Stimulated activated CD8-positive, alpha-beta memory T cell treated with anti-CD3 and anti-CD28 coated beads, Interleukin-7, amount 100 ng/mL, for 1 hour (primary cell): ENCODE measurements at places on chromosomes 5 and 9.
A peak's percentile ranks its signal among the peaks of the same experiment; 100 is the strongest.

DNA sequence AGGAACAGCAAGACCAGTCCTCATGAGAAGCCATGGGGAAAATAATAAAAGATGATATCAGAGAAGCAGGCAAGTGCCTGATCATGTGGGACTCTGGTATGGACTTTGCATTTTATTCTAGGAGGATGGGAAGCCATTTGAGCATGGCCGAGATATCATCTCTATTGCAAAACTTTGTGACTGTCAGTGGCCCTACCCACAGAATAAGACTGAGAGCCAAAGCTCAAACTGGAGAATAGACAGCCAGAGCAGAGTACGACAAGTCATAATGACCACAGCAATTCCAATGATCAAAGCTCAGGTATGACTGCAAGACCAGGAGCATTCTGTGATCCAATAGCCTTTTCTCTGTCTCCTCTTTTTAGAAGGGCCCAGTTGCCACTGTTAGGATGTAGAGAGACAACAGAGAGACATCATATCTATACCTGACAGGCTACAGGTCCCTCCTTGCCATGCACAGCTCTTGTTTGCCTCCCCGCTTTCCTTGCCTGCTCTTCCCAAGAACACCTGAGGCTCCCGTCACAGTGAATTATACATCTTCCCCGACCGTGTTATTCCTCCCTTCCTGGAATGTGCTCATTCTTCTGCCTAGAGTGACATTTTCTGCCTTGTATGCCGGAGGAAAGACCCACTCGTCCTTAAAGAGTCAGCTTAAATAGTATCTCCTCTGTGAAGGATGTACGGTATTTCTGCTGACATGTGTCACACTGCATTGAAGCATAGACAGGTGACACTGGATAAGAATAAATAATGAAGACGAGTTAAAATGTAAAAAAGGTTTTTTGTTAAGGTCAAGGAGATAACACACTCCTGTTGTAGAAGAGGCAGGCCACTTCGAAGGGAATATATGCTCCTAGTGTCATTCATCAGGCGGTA lies 248.7 kb upstream of the MAP3K1 start:
- no peak for DNase-seq

GRCh38 chr5:155936520-155937406 lies 390.2 kb upstream of the SGCD start:
- DNase-seq: no peak

DNA sequence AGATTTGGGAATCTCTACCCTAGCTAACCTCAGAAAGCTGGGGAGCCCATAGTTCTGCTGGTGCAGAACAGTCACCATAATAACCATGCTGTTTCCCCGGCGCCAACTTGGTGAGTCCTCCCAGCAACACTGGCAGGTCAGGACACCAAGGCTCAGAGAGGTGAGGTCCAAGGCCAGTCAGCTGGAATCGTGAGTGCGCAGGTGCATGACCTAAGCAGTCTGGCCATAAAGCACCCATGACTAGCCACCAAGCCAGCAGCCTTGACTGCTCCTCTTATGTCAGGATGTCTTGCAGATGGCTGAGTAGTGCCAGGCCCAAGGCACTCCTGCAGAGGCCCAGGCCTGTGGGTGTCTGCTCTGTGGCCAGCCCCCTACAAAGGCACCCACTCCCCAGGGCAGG lies 2.6 kb downstream of the RNF44 start:
- no peak for DNase-seq

DNA sequence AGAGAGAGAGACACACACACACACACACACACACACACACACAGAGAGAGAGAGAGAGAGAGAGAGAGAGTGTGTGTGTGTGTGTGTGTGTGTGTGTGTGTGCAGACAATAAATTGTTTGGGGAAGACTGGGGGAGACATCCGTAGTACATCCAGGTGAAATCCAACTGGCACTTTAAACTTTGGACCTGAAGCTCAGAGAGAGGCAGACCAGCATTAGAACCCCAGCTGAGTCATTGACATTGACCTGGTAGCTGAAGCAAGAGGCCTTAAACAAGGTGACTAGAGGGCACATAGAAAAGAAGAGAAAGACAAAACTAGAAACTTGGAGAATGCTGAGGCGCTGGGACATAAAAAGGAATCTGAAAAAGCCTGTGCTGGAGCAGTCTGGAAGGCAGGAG lies 251.5 kb downstream of the CRB2 start:
- no peak for DNase-seq

- DNase-seq: no peak
Observed at GRCh38 chr9:117400171-117400570, 14.7 kb downstream of the ASTN2 start.

GRCh38 chr5:34841816-34842215 lies 2.9 kb downstream of the TTC23L start:
- no peak for DNase-seq

GRCh38 chr9:36870960-36871359 lies 163.1 kb downstream of the PAX5 start:
- DNase-seq: no peak

DNA sequence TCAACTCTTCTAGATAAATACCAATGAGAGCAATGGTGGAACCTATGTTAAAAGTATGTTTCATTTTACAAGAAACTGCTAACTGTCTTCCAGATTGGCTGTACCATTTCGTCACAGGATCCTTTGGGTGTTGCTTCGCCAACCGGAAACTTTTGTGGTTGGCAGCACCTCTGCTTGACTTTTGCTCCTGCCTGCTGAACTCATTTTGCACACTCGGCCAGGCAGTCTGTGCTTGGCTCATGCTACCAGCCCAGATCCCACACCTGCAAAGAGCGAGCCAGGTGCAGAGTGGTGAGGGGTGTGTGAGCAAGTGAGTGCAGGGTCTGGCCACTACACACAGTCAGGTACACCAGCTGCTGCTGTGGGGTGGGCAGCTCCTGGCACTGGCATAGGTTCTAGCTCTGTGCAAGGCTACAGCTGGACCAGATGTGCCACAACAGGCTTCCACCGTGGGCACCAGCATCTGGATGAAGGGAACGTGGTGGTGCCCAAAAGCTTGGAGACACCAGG lies 422.3 kb downstream of the PRR16 start:
- no peak for DNase-seq

- no peak for DNase-seq
Observed at GRCh38 chr9:38060681-38061080, 8.3 kb downstream of the SHB start.

GRCh38 chr9:97769208-97769607 lies 72.1 kb upstream of the XPA start:
- DNase-seq: no peak

DNA sequence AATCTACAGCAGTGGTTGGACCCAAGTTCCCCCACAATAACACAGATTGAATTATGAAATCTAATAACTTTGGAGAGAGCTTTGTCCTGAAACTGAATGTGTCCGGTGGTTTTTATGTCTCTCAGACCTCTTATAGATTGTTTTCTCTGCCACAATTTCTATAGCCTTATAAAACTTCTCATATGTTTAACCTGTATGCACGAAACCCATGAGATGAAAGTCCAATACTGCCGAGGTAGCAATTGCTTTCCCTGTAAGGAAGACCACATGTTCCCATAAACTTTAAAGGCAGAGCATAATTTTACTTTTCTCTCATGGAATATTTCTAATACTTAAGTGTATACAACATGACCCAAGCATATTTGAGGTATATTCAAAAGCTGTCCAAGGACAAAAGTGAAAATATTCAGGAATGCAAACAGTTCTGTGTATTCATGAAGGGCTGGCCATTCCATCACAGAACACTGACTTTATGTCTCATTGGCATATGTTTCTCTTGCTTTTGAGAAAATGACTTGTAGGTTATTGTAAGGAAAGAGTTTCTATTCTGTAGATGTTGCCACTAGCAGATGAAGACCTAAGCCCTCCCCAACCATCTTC lies 94.4 kb upstream of the TLE4 start:
- no peak for DNase-seq

GRCh38 chr9:116716438-116716837 lies 29.3 kb downstream of the TRIM32 start:
- no peak for DNase-seq

DNA sequence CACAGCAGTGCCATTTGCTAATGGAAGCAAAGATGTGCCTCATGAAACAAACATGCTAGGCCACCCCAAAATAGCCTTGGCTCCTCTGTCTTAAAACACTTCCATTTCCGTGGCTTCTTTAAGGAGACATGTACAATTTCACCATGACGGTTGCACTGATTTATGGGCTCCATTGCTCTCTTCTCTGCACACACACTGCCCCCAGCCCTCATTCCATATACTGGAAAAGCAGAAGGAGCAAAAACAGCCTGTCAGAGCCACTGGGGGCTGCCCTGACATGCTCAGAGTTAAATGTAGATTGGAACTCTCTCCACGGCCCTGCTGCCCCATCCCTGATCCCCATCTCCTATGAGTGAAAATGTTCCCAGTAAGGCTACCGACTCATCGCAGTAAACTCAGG lies 114.8 kb downstream of the ROR2 start:
- no peak for DNase-seq

GRCh38 chr9:127905004-127905728 lies 5.8 kb upstream of the ST6GALNAC6 start:
- no peak for DNase-seq

- DNase-seq: no peak
Observed at GRCh38 chr9:129778469-129778868, 24.5 kb upstream of the TOR1B start.

GRCh38 chr5:171695804-171696203 lies 89.8 kb upstream of the SMIM23 start:
- DNase-seq: no peak

DNA sequence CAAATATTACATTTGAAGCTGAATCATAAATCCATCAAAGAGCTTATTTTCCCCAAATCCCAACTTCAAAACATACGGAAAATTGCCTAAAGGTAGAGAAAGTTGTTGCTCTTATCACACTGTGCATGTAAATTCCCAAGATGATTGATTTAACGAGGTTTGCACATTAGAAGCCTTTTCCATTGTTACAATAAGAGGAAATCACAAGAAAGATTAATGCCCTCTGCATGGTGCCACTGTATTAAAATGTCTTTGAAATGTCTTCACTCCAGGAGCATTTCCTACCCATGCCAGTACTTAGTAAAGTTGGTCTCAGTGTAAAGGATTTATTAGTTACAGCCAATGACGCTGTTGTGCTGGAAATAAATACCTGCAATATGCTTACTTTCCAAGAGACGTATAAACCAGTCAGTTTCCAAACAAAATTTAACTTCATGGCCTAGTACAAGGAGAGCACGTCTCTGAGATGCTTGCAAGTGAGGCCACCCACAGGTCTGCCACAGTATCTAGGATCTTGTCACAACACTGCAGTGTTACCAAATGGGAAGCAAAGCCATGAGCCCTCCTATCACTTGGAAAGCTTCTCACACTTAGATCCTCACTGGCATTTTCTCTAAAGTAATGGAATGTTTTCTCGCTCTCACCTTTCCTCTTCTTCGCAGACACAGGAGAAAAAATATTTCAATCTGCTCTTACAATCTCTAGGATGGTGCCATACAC lies 112.4 kb downstream of the CETN3 start:
- no peak for DNase-seq

- DNase-seq: no peak
Observed at GRCh38 chr5:152527358-152528052, 122.4 kb upstream of the NMUR2 start.

DNA sequence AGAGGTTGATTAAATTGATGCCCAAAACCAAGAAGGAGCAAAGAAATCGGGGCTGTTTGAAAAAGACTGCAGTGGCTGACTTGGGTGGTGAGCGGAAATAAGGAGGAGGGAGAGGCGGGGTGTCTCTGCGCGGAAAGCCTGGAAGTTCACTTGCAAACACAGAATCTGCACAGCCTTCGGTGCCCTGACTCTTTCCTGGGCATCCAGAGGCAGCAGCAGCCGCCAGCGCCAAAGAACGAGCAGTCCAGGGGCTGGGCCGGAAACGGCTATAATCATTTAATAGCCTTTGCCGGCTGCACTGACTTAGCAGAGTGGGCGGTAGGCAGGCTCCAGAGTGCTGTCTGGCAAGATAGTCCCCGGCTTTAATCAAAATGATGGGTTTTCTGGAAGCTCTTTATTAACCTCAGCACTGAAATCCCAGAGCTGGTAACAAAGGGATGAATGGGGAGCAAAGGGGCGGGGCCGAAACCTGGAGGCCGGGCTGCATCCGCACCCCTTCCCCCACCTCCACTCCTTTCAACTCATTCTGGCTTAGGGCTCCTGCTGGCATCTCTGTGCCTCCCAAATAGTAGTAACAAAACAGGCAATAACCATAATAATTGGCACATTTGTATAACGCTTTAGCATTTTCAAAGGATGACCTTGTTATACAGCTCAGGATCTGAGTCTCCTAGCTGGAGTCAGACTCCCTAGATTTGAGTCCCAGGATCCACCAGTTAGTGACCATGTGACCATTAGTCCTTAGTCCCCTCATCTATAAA lies 35.7 kb downstream of the PCDHAC2 start:
- DNase-seq: no peak

GRCh38 chr5:74332682-74333081 lies 307.8 kb downstream of the ENC1 start:
- DNase-seq: no peak

GRCh38 chr5:36723912-36724311 lies 117.5 kb downstream of the SLC1A3 start:
- no peak for DNase-seq

GRCh38 chr5:125149527-125149926 lies 403.1 kb upstream of the ZNF608 start:
- DNase-seq: no peak

- DNase-seq: peak; percentile 27
Observed at GRCh38 chr9:133701981-133702797, 36.0 kb downstream of the SARDH start.

DNA sequence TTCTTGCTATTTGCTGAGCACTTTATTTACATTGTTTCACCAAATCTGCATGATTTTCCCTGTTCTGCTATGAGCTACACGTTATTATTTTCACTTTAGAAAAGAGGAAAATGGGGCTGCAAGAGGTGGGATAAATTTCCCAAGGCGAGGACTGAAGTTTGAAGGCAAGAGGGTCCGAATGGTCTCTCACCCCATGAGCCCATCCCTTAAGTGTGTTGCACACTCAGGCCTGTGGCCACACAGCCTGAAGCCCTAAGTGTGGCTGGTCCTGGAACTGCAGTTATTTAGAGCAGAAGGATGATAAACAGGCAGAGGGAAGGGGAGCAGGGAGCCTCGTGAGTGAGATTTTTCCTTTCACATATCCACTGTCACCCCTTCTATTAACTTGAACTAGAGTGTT lies 7.8 kb downstream of the PDE8B start:
- no peak for DNase-seq

DNA sequence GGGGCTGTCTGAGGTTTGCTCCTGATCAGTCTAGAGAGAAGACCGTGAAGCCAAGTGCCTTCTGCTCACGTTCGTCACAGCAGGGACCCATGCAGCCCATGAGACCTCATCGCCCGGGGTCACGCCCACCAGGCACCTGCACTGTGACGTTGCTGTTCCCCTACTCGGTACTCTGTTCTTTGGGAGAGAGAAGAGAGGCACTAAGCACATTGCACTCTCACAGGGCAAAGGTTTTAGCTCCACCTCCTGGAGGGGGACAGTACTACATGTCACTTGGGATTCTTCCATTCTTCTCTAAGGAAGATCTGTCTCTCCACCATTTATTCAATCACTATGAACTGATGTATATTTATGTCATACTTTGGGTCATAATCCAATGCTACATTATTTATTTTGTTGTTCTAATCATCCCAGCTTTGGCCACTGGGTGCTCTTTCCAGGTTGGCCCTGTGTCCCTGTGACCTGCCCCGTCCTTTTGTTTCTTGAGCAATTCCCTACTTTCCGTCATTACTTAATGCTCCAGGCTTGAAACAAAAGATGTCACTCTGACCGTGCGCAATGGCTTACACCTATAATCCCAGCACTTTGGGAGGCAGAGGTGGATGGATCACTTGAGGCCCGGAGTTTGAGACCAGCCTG lies 31.4 kb upstream of the BRD3 start:
- DNase-seq: peak; percentile 32
